ENCODE measurements at places on chromosomes 1 and 21.

DNA sequence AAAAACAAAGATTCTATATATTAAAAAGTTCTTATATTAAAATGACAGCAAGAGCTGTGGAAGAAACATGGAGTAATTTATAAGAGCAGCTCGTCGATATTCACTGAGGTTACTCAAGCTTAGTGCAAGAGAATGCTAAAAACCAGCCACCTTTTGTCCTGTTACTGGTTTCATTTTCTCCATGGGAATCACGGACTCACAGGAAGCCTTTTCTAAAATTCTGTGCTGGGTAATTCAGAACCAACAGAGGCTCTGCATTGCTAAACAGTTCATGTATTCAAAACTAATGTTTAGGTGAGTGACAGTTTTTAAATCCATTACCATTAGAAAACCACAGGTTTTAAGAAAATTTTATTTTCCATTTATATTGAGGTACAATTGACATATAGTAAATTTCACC lies 147.8 kb upstream of the MAP1LC3C start:
- DNase-seq, result no peak

DNA sequence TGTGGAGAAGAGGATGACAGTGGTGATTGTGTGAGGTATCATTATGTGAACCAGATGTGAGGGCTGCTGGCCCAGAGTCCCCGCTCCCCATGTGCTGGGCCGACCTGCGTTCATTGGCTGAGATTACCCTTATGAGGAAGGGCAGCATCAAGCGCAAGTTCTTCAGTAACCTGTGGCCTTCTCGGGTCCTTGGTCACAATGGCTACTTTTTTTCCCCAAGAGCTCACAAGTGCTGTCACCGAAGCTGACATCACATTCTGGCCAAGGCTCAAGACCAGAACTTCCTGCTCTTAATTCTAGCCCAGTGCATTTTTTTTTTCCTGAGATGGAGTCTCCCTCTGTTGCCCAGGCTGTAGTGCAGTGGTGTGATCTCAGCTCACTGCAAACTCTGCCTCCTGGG lies 262.9 kb downstream of the RHOU start:
- DNase-seq, result no peak

DNA sequence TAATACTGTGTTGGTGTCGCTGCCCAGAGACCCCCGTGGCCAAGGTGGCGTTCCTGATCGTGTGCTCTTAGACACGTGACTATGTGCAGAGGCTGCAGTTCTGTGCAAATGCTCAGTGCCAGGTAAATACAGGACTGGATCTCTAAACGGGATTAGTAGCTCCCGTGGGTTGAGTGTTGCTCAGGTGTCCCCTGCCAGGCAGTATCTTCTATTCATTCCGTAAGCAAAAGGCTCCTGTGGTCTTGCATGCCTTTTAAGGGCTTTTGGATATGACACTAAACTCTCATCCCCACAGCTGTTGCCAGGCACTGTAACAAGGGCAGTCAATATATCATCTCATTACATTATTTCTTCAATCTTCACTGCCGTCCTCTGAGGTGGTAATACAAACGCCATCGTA lies 94.2 kb upstream of the MAP1LC3C start:
- no peak for DNase-seq

DNA sequence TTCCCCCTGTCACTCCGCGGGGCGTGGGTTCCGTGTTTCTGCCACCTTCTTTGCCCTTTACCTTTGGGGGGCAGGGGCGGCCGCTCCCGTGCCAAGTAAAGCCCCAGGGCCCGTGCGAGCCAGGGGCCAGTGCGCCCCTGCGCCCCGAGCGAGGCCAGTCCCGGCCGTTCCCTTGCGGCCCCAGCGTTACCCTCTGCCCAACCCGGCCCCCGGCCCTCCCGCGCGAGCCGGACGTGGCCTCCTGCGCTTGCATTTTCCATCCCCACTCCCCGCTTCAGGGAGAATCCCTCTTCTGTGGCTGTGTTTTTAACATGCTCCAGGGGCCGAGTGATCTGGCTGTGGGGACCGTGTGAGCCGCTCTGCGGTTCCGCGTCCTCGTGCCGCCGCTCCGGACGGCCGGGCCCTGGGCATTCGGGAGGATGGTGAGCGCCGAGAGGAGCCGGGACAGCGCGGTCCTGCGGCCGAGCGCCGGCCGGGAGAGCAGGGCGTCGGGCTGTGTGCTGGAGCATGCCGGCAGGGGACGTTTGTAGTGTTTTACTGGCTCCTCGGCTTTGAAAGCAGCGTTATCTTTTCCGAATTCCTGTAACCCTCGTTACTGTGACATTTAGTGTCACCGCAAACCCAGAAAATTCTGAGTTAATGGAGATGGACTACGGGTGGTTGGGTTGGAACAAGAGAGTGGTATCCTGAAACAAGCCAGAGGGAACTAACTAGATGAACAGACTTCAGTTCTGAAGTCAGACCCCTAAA lies 1.0 kb downstream of the GALNT2 start:
- peak; percentile 63 for DNase-seq

DNA sequence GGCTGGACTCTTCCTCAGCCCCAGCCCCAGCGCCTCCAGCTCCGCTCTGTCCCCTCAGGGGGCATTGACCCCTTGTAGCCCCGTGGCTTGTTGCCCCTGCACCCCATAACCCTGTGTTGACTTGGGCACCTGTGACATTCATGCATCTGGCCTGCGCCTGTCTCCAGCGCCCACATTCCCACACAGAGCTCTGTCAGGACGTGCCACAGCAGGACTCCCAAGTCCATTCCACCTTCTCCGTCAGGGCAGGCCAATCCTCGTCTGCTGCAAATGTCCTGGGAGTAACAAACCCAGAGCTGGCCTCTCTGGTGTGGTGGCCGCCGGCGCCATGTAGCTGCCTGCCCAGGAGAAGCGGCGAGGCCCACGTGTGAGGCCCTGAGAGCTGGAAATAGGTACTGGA lies 60.6 kb downstream of the AGPAT3 start:
- DNase-seq, result no peak

DNA sequence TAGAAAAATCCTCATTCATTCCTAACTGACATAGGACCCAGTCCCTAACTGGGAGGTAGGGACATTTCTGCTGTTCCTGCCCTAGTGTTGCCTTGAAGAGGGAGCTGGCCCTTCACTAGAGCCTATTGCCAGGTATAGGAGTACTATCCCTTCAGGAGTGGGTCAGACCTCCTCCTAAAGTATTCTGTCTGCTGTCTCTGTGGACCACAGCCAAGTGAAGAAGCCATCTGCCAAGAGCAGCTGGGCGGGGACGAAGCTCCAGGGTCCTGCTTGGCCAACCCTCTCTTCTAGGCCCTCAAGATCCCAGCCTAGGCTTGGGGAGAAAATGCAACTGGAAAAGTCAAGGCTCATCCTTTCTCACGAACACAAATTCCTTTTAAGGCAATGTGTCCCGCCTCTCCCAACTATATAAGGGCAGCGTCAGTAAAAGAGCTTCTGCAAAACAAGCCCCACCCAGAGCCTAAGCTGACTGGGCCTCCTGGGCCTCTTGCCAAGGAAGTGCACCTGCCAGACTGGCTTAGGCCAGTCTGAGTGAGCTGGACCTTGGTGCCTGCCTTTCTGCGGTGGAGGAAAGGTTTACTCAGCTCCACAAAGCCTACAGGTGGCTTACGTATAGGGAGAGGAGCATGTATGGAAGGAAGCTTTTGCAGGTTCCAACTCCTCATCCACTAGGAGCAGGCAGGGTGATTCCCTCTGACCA lies 638 bp upstream of the TUFT1 start:
- no peak for DNase-seq

DNA sequence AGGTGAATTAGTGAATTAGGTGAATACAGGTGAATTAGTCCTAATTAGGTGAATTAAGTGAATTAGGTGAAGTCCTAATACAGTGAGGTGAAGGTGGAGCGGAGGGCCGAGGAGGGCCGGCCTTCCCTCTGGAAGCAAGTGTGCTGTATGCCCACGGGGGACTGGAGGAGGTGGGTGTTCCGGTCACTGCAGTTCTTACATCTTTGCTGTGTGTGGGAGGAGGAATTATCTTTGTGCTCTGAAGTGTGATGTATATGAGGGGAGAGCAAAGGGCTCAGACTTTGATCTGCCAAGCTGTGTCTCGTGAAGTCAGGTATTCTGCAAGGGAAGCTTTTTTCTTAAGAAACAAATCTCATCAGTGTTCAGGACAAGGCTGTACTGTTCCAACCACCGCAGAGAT lies 45.4 kb downstream of the AGPAT3 start:
- DNase-seq, result no peak

GRCh38 chr1:154398678-154399077 lies 6.5 kb upstream of the IL6R start:
- no peak for DNase-seq

Data from glutamatergic neuron (in vitro differentiated cells).